ENCODE measurements at places on chromosomes 5 and 9. TPM values are rescaled to one million over a fixed set of nuclear protein-coding genes. Genes with fewer than 3 reads are reported as not detected.

GRCh38 chr9:134937566-134938345, 20.0 kb upstream of the FCN1 start:
- H3K27me3 ChIP-seq = no peaks in the 10 kb centered on the region
- H3K36me3 ChIP-seq = no peaks in the 10 kb centered on the region
- H3K27ac ChIP-seq = no peak overlapping the region
- DNase-seq = no peak

Gene SHLD3
- total RNA-seq = 0.27 TPM

Gene SLIT3
- 7.9 TPM for total RNA-seq

Gene MYOZ3
- total RNA-seq = not detected

GRCh38 chr9:105993116-105993854, 298.9 kb downstream of the TMEM38B start:
- H3K4me3 ChIP-seq = no peak overlapping the region
- no peaks in the 10 kb centered on the region for H3K36me3 ChIP-seq
- H3K4me1 ChIP-seq = no peaks in the 10 kb centered on the region
- no peaks in the 10 kb centered on the region for H3K27me3 ChIP-seq
- H3K27ac ChIP-seq = no peak overlapping the region
- no peak for DNase-seq

Gene ANKRD18A
- 0.95 TPM for total RNA-seq

DNA sequence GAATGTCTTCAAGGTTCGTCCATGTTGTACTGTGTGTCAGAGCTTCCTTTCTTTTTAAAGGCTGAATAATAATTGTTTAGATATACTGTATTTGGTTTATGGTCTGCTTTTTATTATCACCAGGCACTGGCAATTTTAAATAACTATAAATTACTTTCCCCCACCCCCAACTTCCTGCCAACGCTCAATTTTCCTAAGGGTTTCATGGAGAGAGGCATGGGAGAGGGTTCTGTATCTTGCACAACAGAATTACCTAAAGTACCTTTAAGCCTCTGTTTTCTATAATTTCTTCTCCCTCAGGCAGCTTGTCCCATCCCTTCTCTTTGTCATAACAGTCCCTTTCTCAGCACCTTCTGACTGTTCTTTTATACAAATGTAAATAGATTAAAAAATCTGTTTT, 10.4 kb downstream of the PSAT1 start:
- DNase-seq = no peak
- no peaks in the 10 kb centered on the region for H3K4me1 ChIP-seq
- H3K36me3 ChIP-seq = no peaks in the 10 kb centered on the region
- no peak overlapping the region for H3K27ac ChIP-seq
- no peaks in the 10 kb centered on the region for H3K27me3 ChIP-seq

DNA sequence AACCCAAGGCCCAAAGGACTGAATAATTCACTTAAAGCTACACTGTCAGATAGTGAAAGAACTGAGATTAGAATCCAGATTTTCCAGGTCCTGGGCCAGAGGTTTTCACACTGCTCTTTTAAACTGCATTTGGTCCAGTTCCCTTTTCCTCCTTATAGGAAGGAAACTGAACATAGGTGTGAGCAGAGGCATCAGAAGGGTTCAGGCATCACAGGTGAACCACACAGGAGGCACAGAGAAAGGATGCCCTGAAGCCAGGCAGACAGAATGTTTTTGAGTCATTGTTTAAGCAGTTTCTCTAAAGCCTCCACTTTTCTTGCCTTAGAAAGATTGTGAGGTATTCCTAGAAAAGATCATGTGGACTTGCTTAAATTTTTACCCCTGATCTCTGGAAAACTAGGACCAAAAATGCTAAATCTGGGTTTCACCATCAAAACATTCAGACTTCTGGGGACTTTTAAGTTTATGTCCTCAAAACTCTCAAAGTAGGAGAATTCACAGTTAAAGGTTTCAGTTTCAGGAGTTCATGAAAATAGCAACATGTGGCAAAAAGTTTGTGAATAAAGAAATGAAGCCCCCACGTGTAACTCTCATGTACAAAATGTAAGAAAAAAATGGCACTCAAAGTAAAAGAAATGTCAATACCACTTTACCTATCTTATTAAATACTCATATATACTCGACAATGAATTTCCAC, 386.1 kb downstream of the NTRK2 start:
- no peak for DNase-seq
- H3K4me3 ChIP-seq = no peak overlapping the region
- no peaks in the 10 kb centered on the region for H3K27me3 ChIP-seq
- H3K4me1 ChIP-seq = no peaks in the 10 kb centered on the region

GRCh38 chr9:6611865-6612264, 33.7 kb downstream of the GLDC start:
- DNase-seq = no peak
- H3K36me3 ChIP-seq = no peaks in the 10 kb centered on the region
- no peak overlapping the region for H3K27ac ChIP-seq
- no peaks in the 10 kb centered on the region for H3K4me1 ChIP-seq
- H3K4me3 ChIP-seq = no peak overlapping the region
- no peaks in the 10 kb centered on the region for H3K27me3 ChIP-seq

DNA sequence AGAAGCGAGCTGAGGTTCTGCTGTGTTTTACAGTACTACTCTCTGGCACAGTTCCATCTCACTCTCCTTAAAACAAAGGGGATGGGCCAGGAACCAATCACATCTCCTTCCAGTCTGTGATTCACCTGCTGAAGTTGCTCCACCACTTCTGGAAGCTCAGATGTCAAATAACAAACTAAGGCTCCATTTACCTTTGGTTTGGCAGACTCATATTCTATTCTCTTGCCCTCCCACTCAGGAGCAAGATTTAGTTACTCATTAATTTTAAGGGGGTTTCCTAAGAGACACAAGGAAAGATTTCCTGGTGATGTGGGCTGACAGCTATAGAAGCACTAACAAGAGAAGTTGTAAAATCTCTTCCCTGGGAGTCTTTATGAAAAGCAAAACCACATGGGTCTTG, 37.8 kb upstream of the KIF2A start:
- no peak overlapping the region for H3K27ac ChIP-seq
- DNase-seq = no peak
- H3K27me3 ChIP-seq = no peaks in the 10 kb centered on the region
- H3K4me3 ChIP-seq = no peak overlapping the region
- H3K36me3 ChIP-seq = no peaks in the 10 kb centered on the region
